ENCODE measurements at places on chromosomes 5 and 9.

DNA sequence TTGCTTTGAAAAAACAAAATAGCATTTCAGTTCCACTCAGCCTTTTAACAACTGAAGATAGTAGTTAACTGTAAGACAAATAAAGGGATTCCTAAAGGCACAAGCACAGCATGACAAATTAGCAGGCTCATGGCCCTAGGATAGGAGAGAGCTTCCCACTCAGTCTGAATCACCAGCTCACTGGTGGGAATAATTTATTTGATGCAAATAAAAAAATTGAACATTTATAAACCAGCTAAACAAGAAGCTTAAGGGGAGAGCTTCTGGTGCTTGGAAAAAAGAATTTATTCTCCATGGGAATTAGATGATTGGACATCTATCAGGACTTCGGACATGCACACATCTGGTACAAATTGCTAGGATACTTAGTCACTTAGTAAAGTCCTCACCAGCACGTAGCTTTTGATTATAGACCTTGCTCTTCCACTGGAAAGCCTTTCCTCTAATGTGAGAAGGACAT is 294.1 kb upstream of the TNC start:
- DNase-seq, result no peak

GRCh38 chr9:109799141-109799540 is 19.1 kb downstream of the PALM2AKAP2 start:
- no peak for DNase-seq

DNA sequence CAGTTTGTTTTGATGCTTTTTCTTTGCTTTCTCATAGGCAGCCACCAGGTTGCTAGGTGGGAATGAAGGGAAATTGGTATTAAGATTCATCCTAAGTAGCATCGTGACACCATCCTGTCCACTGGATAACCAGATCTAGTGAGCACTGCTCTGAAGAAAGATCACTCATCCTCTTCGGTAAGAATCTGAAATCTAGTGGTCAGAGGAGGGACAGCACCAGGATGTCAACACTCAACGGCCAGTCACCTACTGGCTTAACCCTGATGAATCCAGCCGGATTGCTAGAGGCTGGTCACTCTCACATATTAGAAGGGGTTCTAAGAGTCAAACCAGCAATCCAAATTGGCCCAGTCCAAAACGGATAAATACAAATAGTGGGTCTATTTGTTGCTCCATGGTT is 50.8 kb downstream of the DCP2 start:
- DNase-seq, result no peak

DNA sequence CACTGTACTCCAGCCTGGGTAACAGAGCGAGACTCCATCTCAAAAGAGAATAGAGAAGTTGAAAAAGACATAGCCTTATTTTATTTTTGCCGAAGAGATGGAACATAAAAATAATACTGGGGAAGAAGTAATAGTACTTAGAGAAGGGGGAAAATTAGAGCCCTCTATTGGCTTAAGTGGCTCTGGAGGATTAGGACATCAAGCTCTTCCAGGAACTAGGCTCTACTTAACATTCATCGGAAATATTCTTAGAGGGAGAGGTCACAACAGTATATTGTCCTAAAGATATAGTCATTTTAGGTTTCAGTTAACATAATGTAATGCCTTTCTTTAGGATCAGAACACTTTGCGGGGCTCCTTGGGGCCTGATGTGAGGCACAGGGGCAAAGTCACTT is 86.0 kb upstream of the PLPP1 start:
- DNase-seq, result no peak

DNA sequence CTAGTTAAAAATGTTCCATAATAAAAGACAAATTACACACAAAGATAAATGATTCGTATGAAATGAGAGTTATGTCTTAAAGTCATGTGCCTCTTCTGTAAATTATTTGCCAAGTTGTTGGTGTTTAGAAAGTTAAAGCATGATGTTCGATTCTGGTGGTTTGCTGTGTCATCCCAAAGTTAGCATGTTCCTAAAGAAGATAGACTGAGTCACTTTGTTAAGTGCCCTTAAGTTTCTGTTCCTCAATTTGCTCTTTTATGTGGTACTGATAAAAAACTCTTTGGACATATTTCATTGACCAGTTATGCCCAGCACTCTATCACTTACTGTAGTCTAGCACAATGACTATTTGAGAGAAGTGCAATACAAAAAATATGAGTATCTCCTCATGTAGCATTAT is 366.9 kb upstream of the ZNF608 start:
- DNase-seq, result no peak

GRCh38 chr9:135500525-135501260 is at the start of gene MRPS2:
Gene MRPS2 (plus strand): TSS chr9:135500682. CDS start chr9:135500711, 29 bp downstream.
- DNase-seq, result peak; percentile 95

DNA sequence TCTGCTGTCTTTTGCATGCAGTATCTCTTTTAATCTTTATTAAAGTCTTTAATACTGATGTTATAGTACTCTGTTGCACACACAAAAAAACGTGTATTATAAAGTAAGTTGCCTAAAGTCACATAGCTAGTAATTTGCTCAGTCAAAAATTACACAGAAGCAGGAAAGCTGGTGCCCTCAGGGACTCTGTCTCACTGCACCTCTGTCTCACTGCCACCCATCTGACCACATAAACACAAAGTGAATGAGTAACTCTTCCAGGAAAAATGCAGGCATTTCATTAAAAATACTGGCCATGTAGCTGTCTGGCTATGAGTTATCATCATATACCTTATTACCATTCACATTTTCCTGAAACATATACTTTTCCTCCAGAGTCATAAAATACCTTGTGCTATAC is 591.7 kb downstream of the CSNK1G3 start:
- no peak for DNase-seq

GRCh38 chr9:36551129-36551528 is 21.6 kb upstream of the MELK start:
- no peak for DNase-seq

- DNase-seq, result no peak
Measured at GRCh38 chr9:90735952-90736351, 65.7 kb upstream of the SYK start.

GRCh38 chr9:336039-336438 is 121.4 kb downstream of the DOCK8 start:
- DNase-seq, result no peak

GRCh38 chr9:114281473-114282103 is 41.3 kb upstream of the ORM1 start:
- peak; percentile 50 for DNase-seq

GRCh38 chr5:150258130-150258529 is 31.4 kb downstream of the CAMK2A start:
- DNase-seq, result no peak

- DNase-seq, result no peak
Measured at GRCh38 chr9:113164536-113165300, 13.9 kb downstream of the SLC31A2 start.

DNA sequence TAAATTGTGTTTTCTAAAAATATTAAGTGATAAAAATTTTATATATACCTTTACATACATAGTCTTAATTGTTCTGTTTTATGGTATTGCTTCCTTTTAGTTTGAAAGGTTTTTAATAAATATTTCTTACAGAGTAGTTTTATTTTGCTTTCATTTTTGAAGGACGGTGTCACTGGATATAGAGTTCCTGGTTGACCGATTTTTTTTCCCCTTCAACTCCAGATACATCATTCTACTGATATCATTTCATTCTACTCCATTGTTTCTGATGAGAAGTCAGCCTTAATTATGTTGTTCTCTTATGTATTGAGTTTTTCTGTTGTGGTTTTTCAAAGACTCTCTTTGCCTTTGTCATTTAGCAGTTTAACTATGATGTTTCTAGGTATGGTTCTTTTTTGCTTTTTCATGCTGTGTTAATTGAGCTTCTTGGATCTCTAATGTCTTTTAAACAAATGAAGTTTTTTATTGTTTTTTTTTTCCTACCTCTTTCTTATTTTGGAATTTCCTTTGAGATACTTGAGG is 30.4 kb downstream of the MTREX start:
- DNase-seq, result no peak

DNA sequence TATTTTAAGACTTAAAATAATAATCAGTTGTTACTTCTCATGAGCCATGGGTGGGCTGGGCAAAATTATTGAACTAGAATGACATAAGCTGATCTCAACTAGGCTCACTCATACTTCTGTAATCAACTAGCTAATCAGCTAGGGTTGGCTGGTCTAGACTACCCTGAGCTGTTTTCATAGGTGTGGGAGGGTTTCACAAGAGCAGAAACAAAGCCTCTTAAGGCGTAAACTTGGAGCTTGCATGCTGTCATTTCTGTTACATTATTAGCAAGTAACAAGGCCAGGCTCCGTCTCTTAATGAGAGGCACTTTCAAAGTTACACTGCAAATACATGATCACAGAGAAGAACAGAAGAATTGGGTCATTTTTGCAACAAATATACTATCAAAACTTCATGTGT is 57.2 kb upstream of the GHR start:
- DNase-seq, result no peak

DNA sequence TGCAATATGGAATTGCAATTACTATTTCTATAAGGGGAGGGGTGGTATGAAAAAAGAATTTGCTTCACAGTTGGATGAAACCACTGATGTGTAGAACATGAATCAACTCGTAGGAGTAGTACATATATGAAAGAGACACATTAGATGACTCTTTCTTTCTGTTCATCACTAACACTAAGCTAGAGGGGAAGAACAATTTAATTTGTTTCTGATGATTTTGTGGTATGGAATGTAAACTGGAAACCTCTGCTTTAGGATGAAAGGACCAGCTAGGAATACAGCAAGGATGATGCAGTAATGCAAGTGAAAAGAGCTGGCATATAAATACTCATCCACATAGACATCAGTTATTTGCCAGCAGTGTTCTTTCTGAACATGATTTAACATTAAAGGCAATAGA is 113.4 kb downstream of the PAPPA start:
- no peak for DNase-seq

DNA sequence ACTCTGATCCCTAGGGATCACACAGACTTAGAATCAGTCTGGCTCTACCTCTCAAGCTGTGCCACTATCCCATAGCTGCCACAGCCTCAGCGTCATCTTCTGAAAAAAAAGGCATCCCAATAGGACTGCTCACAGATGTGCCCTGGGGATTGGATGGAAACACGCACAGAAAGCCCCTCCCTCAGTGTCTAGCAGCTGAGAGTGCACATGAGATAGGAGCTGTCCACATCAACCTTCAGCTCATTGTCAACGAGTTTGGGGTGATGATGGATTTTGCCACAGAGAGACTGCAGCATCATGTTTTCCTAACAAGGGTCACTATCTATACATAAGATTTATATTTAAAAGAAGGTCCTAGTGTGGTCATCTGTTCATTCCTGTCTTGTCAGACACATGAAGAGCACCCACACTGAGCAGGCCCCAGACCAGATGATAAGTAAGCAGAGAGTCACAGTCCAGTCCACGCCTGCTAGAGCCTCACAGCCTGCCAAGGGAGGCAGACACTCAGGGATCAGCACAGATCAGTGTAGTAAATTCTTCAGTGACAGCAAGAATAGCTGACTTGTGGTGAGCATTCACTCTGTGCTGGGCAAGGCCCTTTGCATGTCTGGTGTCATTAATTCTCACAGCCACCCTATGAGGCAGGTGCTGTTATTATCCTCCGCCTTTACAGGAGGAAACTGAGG is 25.8 kb downstream of the AFAP1L1 start:
- no peak for DNase-seq

DNA sequence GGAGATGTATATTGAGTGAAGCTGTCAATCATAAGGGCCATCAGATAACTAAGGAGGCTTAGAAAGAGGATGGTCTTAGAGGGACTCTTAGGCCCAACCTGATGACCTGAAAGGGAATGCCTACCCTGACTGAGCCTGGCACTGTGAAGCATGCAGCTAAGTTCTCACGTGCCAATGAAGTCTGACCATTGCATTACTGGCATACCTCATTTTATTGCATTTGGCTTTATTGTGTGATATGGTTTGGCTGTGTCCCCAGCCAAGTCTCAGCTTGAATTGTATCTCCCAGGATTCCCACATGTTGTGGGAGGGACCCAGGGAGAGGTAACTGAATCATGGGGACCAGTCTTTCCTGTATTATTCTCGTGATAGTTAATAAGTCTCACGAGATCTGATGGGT is 421.6 kb upstream of the SGCD start:
- DNase-seq, result no peak

DNA sequence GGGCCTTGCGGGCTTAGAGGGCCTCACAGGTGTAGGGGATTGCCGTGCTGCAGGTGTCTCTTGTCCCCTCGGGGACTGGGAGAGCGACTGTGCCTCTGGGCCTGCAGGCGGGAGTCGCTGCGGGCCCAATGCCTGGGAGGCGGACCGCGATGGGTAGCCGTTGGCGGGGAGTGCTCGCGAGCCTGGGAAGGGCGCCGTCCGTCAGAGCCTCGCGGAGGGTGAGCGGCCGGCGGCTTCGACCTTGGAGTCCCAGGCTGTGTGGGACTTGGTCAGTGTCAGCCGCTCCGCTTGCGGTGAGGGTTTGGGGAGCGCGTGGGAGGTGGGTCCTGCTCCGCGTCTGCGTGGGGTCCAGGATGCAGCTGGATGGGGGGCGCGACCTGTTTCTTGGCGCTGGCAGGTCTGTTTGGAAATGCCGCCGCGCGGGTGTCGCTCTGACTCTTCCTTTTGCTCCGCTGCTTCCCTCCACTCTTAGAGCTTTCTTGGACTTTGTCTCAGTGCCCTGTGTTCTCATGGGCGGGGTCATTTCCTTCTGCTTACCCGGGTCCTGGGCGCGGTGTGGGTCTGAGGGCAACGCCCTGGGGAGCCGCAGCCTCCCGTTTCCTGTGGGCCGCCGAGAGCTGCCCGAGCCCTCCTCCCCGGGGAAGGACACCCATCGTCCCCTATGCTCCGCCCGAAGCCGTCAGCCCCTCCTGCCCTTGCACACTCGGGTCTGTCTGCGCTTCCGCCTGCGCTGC is 88.9 kb upstream of the CACNA1B start:
- DNase-seq, result no peak

DNA sequence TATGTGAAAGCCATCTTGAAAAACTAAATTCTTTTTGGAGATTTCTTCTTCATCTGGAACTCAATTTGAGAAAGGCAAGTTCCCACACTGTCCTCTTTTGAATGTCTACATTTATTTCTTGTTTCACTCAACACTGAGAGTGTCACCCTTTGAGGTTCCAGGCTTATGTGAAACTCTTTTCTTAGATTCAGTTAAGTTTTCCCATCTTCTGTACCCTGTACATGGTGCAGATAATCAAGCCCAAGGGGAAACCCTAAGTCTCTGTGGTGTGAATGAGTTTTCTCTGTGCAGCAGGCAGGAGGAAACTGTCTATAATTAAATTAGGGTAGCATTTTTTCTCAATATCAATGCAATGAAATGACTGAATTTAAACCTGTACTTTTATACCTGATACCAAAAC is 72.3 kb upstream of the PRLR start:
- DNase-seq, result no peak

- DNase-seq, result peak; percentile 67
Measured at GRCh38 chr5:36724467-36725332, 118.3 kb downstream of the SLC1A3 start.

GRCh38 chr9:136051837-136052471 is 43.1 kb downstream of the NACC2 start:
- DNase-seq, result peak; percentile 67
